Neural crest cell (in vitro differentiated cells): ENCODE measurements at places on chromosomes 6 and 20. TPM values are rescaled to one million over a fixed set of nuclear protein-coding genes. Genes with fewer than 3 reads are reported as not detected.

The CEP162 gene
- total RNA-seq = 19.4 and 20.6 TPM in 2 replicates

The OR2H1 gene
- total RNA-seq = not detected in 2 replicates

The HLA-DMA gene
- total RNA-seq = 0.89 and 1.7 TPM in 2 replicates

GRCh38 chr6:21375151-21376116, 218.1 kb upstream of the SOX4 start:
- no peak for DNase-seq

DNA sequence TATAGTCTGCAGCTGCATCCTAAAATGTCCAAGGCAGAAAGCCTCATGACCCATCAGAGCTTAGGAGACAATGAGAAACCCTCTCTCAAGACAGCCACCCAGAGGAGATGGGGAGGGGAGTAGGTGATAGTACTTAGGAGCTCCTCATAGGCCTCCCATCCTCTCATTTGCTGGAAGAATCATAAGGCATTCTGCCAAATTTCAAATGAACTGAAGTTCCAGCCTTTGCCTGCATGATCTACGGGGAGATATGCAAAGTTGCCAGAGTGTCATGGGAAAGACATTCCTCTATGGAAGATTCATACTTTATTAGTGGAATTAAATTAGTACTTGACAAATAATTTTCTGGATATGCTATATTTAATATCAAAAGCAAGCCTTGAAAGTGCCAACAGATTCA, 194.1 kb upstream of the GJE1 start:
- DNase-seq = no peak
